NCI-H2081 treated with DMSO at 0.1 percent for 48 hours (cell line): ENCODE measurements at places on chromosomes 12 and 14.

DNA sequence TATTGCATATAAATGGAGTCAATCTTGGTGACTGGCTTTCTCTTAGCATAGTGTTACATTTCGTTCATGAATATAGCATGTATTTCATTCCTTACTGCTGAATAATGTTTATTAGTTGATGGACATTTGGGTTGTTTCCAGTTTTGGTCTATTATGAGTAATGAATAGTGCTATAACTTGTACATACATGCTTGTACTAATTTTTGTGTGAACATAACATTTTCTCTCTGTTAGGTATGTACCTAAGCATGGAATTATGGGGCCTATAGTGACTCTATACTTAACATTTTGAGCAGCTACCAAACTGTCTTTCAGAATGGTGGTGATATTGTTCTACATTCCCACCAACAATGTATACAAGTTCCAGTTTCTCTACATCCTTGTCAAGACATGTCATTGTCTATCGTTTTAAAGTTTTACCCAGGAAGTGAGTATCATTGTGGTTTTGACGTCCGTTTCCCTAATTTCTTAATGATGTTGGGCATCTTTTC, 23.1 kb downstream of the ATP2A2 start:
- no peak for DNase-seq

DNA sequence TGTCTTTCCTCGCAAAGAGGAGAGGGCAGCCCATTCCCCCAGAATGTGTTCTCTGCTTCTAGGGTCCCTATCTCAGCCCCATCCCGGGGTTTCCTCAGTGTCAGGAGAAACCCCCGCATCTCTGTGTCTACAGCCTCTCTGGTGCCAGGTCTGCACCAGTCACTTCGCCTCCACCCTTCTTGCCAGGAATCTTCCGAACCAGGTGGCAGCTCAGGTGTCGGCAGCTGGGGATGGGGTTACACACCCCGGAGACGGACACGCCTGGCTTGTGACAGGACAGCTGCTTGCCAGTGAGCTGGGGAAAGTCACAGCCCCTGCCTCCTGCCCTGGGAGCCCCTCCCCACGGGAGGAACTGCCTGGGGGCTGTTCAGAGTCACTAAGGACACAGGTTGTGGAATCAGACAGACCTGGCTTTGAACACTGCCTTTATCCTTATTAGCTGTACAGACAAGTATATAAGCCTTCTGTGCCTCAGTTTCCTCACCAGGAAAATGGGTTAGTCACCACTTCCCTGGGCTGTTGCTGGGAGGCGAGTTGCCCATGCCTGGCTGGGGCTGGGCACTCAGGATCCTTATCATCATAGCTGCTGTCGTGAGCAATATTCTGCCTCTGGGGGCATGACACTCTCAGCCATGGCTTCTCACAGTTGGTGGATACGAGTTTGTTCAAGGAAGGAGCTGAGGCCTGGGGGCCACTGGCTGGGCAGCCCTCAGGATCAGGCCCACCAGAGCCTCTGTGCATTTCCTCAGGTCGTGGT, 10.8 kb downstream of the HIP1R start:
- DNase-seq = no peak

- no peak for DNase-seq
Observed at GRCh38 chr12:2456813-2457186, 338.0 kb upstream of the FKBP4 start.

- no peak for DNase-seq
Observed at GRCh38 chr14:45251912-45252311, 1.1 kb downstream of the MIS18BP1 start.

DNA sequence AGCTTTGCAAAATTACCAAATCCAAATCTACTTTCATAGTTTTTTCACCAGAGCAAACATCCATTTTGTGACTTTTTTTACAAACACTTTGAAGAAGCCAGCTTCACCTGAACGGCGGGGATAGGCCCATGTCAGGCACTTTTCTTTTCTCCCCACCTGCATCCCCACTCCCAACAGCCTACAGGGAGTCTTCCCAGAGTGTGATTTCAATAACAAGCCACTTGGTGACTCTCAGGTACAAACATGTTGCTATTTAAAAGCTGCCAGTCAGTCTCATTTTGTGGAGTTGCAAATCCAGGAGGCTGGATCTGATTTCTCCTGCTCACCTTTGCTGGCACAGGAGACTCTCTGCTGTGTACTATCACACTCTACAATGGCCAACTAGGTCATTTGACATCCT, 285.5 kb downstream of the KCNH5 start:
- no peak for DNase-seq

- DNase-seq = no peak
Observed at GRCh38 chr12:71662849-71663560, 643 bp downstream of the ZFC3H1 start.

DNA sequence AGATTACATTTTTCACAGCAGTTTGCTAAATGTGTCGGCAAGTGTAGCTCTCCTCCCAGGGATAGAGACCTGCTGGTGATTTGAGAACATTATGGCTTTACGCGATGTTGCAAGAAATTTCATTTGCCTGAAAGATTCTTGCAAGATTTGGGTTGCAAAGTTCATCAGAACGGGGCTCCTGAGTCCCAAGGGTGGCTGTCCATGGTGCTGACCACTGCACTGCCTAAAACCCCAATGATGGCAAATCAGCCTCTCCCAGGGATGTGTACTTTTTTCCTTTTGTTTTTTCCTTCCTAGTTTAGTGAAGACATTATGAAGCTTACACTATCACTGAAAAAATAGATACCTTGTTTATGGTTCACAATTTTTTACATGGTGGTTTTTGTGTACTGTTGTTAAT, 85.4 kb downstream of the WSCD2 start:
- no peak for DNase-seq

DNA sequence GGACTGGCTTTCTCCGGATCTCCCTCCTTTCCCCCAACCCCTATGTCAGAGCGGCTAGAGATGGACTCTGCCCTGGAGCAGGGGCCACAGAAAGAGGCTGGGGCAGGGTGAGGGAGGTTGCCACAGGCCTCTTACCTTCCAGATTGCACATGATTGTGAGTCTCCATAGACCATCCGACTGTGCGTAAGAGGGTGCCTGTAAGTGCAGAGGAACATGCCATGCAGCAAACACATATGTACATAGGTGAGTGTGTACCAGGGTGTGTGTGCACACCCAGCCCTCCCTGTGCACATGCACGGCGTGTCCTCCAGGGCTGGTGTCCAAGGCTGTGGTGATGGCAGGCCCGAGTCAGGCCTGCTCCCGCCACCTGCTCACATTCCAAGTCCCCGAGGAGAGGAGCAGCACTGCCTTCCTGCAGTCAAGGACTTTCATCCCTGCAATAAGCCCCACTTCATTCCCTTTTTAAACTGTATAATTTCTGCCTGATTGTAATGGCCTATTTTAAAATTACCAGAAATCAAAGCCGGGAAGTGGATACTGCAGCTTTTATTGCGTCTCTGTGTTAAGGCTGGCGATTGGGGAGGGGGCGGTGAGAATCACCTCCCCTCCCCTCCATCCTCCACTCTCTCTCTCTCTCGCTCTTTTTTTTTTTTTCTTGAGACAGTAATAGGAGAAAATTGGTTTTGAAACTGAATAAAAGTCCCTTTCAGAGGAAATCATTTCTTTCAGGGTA, 28.5 kb downstream of the FAM222A start:
- DNase-seq = no peak

GRCh38 chr14:26200687-26201086, 397.1 kb downstream of the NOVA1 start:
- no peak for DNase-seq

DNA sequence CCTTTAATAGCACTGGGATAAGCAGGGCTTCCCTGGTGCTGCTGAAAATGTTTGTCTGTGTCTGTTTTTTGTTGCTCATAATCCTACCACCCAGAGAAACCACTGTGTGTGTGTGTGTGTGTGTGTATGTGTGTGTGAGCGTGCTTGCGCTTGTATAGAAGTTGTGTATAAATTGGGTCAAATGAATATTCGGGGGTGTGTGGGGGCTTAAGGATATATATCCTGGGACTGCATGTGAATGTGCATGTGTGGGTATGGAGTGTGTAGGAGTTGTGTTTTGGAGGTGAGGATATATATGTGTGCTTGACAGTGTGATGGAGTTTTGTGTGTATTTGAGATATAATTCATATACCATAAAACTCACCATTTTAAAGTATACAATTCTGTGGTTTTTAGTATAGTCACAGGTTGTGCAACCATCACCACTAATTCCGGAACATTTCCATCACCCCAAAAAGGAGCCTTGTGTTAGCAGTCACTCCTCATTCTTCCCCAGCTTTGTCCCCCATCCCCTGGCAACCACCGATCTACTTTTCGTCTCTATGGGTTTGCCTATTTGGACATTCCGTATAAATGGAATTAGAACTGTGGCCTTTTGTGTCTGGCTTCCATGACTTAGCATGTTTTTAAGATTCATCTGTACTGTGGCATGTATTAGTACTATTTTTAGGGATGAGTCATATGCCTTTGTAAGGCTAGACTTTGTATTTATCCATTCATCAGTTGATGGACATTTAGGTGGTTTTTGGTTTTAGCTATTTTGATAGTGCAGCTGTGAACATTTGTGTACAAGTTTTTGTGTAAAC, 25.6 kb downstream of the TCTN1 start:
- no peak for DNase-seq

DNA sequence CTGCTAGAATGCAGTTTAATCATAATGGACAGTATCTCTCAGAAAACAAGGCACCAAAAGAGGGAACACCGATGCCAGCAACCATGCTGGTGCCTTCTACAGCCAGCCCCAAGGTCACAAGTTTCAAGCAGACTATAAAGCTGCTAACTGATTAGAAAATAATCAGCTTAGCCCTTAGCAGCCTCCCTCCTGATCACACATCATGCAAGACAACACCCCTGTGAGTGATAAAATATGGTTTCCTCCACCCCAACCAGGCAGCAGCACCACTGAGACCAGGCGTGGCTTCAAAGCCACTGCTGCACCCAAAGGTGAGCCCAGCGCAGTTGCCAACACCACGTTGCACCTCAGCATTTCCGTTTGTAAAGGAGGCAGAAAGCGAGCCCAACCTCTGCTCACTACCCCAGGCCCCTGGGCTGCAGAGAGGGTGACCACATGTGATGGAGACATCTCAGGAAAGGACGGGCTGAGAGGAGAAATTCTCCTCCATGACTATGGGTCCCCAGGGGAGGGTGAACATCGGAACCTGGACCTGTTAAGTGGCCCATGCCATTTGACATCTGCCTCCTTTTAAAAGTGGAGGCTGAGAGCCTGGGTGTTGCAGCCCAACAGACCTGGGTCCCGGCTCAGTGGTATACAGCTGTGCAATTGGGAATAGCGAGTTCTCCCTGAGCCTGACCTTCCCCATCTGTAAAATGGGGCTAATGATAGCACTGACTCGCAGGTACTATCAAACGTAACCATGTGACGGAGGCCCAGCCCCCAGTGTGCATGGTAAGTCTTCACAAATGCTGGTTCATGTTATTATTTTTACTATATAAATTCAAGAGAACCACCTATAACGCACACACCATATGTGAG, 11.5 kb downstream of the ZFP36L1 start:
- no peak for DNase-seq

DNA sequence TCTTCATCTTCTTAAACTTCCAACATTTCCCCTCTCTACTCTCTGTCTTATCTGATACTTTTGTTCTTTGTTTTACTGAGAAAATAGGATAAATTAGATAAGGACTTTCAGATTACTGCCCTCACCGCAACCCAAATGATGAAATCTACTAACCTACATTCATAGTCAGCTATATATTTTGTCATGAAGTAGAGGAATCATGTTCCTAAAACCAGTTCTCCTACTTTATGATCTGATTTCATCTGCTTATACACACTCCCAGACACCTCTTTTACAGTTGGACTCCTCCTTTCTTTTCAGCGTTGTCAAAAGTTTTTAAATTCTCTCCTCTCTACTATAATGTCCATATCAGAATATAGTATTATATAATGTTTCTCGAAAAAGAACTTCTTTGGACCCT, 29.7 kb downstream of the MGAT4C start:
- DNase-seq = no peak

GRCh38 chr14:102209224-102209966, 69.7 kb downstream of the WDR20 start:
- DNase-seq = no peak
